ENCODE measurements at places on chromosomes 13 and 19. TPM values are rescaled to one million over a fixed set of nuclear protein-coding genes. Genes with fewer than 3 reads are reported as not detected.
A peak's percentile ranks its signal among the peaks of the same experiment; 100 is the strongest.

- DNase-seq, result peak; percentile 85
Measured at GRCh38 chr19:7862413-7862951, 11.7 kb downstream of the PRR36 start.

DNA sequence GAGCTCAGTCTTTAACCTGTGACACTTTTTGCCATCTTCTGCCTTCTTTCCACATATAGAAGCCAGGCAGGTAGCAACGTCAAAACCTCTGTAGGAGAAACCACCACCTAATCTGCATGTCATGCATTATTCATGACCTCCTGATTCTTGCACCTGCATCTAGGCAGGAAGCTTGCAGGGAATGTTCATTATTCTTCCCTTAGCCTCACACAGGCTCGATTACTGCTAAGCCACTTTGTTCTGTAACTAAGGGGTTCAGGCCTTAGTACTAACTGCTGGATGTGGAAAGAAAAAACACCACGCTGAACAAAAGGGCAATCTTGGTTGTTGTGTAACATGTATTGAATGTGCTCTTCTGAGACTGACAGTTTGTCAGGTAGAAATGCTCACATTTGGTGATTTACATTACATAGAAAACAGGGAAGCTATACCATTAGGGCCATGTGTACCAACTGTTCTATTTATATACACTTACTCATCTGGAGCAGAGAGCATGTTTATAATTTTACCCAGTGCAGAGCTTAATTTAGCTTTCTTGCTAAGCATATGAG lies 366.9 kb downstream of the KLF12 start:
- DNase-seq, result no peak

- DNase-seq, result no peak
Measured at GRCh38 chr13:19984430-19985218, 26.1 kb downstream of the ZMYM2 start.

IL12RB1 gene
- total RNA-seq, result not detected

GRCh38 chr19:33703821-33704220 lies 82.1 kb downstream of the CHST8 start:
- DNase-seq, result no peak

GRCh38 chr13:37288057-37288720 lies 182.7 kb upstream of the CSNK1A1L start:
- DNase-seq, result no peak
